Lung (tissue), 17 donors: ENCODE measurements at places on chromosomes 12 and 14.

- DNase-seq, result no peak
These were observed 88.2 kb downstream of the DUSP16 start for GRCh38 chr12:12474471-12474928.

DNA sequence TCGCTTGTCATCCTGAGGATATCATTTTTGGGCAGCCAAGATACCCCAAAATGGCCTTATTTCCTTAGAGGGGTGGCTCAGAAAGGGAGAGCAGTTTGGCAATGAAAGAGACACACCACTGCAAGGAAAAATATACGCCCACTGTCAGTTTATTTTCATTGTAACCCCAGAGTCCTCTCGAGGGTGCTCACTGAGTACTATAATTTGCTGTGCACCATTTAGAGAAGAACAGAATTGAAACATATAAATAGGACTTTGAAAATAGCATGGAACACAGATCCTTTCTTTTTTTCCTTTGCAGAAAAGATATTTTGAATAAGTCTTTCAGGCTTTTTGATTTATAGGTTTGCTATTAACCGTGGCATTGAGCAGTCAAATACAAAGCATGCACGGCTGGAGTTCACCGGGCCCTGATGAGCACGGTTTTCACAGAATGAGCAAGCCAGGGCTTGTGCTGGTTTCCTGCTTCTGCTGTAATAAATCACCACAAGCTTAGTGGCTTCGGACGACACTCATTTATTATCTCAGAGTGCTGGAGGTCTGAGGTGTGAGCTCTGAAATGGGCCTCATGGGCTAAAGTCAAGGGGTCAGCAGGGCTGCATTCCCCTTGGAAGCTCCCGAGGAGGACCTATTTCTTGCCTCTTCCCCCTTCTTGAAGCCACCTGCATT is 152.3 kb downstream of the ZNF664 start:
- no peak for DNase-seq

DNA sequence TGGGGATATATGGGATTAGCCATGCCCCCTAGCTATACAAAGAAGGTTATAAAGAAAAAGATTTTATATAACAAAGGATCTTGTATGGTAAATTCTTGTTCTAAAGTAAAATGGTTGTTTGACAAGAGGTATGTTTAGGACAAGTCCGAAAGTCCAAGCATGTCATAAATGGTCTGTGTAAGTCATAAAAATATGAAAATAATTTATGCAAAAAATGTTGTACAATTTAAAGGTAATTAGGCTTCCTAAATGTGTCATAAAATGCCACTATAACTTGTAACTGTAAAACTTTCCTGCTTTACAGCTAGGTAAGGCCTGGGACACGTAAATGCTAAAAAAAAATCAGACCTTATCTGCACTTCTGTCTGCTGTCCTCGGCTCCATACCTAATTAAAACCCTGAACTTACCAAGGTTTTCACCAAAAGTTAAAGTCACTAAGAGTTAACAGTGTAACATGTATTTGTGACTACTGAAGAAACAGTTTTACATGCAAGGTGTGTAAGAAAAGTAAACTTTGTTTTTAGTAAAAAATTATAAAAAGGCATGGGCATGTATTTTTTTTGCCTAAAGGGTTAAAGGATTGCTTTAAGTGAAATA is 110.0 kb upstream of the RESF1 start:
- DNase-seq, result no peak

- DNase-seq, result no peak
These were observed 4.9 kb downstream of the PLD4 start for GRCh38 chr14:104929268-104930230.

GRCh38 chr14:30332374-30332773 is 226.6 kb upstream of the G2E3 start:
- no peak for DNase-seq

GRCh38 chr12:38350342-38351174 is 34.0 kb downstream of the ALG10B start:
- DNase-seq, result no peak

GRCh38 chr14:97179573-97179972 is 382.4 kb downstream of the VRK1 start:
- DNase-seq, result no peak

DNA sequence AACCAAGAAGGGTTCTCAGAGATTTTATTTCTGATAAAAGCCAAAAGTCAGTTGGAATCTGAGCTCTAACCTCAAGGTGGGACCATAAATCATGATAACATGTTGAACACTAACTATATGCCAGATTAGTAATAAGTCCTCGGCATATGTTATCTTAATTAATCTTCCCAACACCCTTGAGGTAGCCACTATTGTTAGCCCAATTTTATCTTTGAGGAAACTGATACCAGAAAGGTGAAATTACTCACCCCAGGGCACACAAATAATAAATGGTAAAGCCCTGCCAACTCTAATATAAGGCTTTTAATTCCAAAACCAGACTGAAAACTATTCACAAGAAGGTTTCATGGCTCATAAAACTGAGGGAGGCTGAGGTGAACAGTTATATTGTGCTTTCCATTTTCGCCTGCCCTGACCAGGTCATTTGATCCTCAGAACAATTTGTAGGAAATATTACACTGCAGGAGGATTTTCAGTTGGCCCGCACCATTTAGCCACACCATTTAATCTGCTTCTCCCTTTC is 16.1 kb upstream of the NUAK1 start:
- DNase-seq, result no peak

GRCh38 chr12:118855858-118856257 is 125.5 kb upstream of the SRRM4 start:
- DNase-seq, result no peak

- no peak for DNase-seq
These were observed 425.9 kb downstream of the FSCB start for GRCh38 chr14:44081146-44081545.

DNA sequence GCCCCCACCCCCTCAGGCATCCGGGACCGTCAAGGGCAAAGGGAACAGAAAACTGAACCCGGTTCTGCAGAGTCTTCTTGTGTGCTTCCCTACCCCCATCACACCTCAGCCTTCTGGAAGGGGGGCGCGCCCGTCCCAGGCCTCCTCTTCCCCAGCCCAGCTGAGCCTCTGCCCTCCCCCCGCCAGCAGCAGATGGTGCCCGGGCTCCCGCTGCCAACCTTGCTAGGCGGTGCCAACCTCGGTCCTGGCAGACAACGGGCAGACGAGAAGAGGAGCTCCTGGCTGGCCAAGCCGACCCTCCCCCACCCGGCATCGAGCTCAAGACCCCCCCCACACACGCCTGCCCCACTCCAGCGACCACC is 8.7 kb downstream of the STAC3 start:
- no peak for DNase-seq

DNA sequence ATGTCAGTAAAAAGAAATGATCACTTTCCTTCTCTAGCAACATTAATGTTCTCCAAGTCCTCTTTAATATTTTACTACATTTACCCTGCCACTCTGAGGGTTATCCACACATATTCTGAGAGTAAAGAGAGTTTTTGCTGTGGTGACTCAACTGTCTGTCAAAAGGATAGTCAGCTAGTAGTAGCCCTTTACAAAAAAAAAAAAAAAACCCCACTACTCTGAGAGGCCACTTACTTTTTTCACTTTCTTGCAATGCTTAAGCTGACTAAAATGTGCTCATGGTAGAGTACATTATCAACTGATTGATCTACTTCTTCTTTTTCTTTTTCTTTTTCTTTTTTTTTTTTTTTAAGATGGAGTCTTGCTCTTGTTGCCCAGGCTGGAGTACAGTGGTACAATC is 27.6 kb upstream of the PPM1A start:
- DNase-seq, result no peak

- peak; percentile 61 for DNase-seq
These were observed 13.2 kb upstream of the SERPINA3 start for GRCh38 chr14:94598816-94599655.

DNA sequence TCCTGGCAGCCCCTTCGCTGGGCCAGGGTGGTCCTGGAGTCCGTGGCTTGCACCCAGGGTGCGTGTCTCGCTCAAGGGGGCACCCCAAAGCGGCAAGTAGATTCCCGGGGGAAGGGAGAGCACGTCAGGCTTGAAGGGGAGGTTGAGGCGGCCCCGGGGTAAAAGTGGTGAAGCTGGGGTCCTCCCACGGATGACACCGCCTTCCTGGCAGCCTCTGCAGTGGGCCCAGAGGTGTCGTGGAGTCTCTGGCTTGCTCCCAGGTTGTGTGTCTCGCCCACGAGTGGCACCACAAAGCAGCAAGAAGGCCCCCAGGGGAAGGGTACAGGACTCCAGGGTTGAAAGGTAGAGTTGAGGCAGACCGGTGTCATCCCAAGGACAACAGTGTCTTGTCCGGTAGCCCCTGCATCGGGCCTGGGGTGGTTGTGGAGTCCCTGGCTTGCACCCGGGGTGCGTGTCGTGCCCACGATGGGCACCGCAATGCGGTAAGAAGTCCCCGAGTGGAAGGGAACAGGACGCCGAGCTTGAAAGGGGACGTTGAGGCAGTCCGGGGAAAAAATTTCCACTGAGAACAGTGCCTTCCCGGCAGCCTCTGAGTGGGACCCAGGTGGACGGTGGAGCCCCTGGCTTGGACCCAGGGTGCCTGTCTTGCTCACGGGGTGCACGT is 158.0 kb upstream of the ALG10B start:
- DNase-seq, result no peak

DNA sequence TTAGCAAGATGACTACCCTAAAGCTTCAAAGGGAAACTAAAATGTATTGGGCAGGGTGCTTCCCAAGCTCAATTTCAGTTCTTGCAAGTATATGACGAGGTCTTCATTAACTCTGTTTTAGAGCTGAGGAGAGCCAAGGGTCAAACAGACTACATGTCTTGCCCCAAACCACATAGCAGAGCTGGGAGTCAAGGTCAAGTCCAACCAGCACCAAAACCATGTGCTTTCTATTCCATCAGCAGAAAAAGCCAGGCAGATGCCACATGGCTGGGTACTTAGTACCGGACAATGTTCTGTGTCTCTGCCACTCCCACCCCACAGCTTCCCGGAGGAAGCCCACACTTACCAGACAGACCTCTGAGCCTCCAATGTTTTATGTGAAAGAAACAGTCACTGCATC is 17.6 kb downstream of the NID2 start:
- no peak for DNase-seq

- DNase-seq, result no peak
These were observed 437.6 kb downstream of the RERGL start for GRCh38 chr12:17652436-17652835.

GRCh38 chr12:12336049-12336411 is 14.0 kb downstream of the MANSC1 start:
- DNase-seq, result peak; percentile 25

DNA sequence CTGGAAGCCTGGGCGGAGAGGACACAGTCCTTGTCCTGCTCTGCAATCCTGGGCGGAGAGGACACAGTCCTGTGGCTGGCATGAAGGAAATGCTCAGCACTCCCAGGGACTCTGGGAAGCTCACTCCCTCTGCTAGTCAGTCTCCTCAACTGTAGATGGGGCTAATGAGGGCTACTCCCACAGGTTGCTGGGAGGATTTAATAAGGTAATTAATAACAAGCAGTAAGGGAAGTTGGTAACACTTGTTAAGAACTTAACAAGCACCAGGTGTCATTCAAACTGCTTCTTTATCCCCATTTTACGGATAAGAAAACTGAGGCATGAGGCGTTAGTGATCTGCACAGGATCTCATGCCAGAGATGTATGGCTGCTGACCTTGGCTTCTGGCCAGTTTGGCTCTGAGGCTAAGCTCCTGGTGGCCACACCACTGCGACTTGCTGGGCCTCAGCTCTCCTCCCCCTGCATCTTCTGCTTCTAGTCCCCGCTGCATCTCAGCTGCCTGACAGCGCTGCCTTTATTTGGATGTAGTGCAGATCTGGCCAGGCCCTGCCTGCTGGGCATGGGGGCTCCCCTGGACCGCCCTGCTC is 54.1 kb upstream of the BEGAIN start:
- DNase-seq, result no peak

- no peak for DNase-seq
These were observed 39.3 kb upstream of the AMN start for GRCh38 chr14:102883089-102883541.

DNA sequence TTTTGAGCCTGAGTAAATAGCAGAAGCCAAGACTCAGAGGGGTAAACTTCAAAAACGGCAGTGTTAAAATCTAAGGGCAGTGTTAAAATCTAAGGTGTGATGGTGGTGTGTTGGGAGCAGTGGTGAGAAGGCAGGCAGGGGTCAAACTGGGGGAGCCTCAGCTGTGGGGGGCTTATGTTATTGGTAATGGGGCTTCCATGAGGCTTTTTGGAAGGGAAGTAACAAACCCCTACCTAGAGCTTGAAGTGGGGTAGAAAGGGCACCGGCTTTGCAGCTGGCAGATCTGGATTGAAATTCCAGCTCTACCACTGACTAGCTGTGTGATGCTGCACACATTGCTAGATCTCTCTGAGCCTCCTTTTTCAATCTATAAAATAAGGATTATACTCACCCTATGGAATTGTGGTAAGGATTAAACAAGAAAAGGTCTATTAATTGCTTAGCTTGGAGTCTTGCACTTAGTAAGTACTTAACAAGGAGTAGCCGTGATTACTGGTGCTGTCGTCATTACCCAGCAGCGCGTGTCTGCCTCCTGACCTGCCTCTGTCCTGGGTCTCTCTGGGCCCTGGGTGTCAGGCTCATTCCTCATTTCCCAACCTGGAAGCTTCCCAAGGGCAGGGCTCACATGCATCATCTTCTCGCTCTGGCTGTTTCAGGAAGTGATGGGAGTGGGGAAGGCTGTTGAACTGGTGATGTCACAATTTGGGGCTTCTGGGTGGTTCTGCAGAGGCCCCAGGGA is 18.5 kb upstream of the KRT80 start:
- no peak for DNase-seq

DNA sequence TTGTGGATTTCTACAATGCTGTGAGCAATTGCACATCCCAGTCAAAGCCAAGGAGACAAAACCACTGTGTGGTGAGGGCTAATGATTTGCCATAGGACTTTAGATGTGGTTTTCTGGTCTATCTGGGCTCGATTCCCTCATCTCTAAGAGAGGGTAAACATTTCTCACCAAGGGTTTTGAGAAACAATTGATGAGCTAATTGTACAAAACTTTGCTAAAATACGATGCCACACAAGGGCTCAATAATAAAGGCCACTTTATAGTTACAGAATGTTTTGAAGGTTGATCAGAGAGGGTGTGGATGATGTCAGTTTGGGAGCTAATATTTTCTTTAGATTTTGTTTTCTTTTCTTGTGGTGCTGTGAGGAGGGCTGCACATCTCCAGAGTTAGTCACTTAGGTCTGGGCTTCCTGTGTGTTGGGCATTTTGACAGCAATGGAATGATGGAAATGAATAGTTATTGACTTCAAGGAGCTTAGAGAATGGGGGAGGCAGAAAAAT is 60.8 kb upstream of the SLC38A4 start:
- no peak for DNase-seq
